ENCODE measurements at places on chromosomes 1 and 21.

GRCh38 chr1:243598433-243598832 is 251.6 kb downstream of the AKT3 start:
- peak; percentile 70 for DNase-seq

GRCh38 chr21:45592626-45593134 is 50.4 kb upstream of the SLC19A1 start:
- DNase-seq: no peak

- DNase-seq: no peak
Measured at GRCh38 chr1:20079661-20080305, 9.8 kb downstream of the PLA2G5 start.

- DNase-seq: no peak
Measured at GRCh38 chr1:160007577-160008200, 24.1 kb downstream of the PIGM start.

DNA sequence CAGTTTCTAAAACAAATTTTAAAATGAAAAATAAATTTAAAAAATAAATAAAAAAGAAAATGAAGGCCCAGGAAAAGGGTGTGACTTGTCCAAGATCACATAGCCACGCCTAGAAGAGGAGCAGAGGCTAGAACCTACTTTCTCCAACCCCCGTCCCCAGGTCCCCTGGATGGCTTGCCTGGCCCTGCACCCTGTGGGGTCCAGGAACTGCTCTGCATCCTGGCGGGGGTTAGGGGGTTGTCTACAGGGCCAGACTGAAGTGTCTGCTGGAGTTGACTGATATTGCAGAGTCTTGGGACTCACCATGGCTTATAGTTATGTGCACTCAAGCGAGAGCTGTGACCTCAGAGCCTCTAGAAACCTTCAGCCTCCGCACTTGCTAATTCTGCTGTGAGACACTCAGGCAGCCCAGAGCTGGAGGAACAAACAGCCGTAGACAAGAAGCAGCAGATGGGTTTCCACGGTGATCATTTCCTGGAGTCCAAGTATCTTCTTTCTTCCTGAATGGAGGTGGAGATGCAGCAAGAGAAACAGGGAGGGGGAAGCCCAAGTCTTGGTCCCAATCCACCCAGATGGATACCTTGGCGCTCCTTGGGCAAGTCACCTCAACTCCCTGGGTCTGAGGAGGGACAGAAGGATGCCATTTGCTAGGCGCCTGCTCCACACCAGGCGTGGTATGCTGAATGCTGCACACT is 5.2 kb upstream of the EXTL1 start:
- no peak for DNase-seq

- DNase-seq: no peak
Measured at GRCh38 chr1:46166521-46167462, 8.1 kb upstream of the TSPAN1 start.

DNA sequence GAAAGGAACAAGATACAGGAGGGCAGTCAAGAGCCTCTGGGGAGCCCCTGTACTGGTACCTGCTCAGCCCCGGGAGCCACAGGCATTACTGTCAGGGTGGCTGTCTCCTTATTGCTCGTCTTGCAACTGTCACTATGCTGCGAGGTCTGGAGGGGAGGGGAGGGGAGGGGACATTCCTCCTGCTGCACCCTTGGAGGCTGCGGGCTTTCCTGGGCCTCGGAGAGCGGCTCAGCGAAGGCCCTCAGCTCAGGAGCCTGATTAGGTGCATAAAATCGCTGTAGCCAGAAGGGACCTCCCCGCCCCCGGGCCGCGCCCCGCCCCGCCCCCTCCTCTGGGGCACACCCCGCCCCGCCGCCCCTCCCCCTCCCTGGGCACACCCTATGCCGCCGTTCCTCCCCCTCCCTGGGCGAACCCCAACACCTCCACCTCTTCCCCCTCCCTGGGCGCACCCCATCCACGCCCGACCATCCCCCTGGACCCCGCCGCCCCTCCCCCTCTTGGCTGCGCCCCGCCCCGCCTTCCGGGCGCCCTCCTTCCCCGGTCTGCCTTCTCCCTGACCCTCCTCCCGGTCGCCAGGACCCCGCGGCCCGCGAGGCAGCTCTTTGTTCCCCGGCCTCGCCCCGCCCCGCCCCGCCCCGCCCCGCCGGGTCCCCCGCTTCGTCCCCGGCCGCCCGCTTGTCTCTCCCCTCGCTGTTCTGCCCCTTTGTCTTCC is 35.5 kb downstream of the CACHD1 start:
- DNase-seq: no peak

GRCh38 chr1:107623431-107623830 is 341.5 kb downstream of the VAV3 start:
- DNase-seq: no peak

- no peak for DNase-seq
Measured at GRCh38 chr1:219000631-219001030, 173.0 kb upstream of the LYPLAL1 start.

GRCh38 chr1:9615316-9616063 is 26.8 kb downstream of the TMEM201 start:
- no peak for DNase-seq

- DNase-seq: no peak
Measured at GRCh38 chr21:14584357-14585095, 38.4 kb upstream of the SAMSN1 start.

DNA sequence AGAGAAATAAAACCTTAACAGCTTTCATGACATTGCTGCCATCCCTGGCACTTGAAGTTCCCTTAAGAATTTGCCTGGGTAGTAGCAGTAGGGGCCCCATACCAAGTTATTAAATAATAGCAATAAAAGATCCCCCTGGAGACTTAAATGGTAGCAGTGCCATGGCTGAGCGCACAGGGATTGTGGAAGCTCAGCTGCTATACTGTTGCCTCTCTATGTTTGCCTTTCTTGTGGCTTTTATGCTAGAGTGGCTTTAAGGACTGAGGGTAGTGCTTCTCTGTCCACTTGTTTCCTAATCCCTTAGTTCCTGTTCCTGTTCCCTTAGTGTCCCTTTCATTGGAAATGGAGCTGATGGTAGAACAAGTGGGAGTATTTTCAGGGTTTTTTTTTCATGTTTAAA is 42.1 kb downstream of the NCF2 start:
- no peak for DNase-seq

- DNase-seq: no peak
Measured at GRCh38 chr1:7656557-7657215, 114.4 kb upstream of the VAMP3 start.

DNA sequence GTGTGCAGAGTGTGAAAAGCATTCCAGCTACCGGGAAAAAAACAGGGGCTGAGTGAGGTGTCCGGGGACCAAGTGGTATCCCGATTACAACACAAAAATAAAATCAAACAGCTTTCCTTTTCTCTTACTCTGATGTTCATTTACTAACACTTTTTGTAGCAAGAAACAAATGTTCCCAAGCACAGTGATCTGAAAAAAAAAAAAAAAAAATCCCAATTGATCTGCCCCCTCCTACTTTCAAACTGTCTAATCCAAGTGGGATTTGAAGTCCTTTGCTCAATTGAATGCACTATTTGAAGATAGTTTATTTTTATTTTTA is 1.3 kb downstream of the BACE2 start:
- no peak for DNase-seq

DNA sequence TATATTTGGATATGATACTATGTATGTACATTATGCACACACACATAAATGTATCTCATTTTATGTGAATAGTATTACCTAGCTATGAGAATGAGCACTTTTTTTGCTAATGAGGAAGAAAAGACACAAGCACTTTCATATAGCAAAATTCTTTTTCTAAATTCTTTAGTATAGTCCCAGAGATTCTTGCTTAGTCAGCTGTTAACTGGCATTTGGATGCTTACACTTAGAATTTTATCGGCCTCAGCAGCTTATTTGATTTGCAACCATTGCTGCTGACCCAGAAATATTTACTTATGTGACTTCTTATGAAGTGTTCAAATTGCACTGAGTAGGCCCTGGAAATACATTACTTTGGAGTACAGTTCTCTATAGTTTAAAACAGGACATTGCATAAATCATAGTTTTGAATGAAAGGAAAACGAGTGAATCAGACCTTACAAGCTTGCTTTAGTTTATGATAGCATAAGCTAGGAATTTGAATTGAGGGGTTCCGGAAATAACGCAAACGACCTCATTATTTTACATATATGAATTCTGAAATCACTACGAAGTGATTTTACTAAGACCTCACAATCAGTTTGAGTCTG is 653.9 kb upstream of the NEGR1 start:
- DNase-seq: no peak

GRCh38 chr21:44972821-44973220 is 33.0 kb downstream of the SLX9 start:
- no peak for DNase-seq

DNA sequence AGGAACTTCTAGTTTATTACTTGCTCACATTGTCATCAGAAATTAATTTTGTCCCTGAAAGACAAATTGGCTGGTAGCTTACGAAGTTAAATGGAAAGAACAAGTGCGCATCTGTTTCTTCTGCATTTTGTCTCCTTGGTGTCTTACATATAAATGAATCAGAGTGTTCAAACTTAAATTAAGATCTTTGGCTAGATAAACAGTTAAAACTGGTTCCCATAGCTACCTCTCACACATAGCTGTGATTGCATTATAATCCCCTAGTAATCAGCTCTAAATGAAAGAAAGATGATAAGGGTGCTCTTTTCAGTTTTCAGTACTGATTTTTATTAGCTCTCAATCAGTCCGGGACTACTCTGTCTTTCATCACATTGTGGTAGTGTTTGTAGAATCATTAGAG is 124.2 kb upstream of the LMO4 start:
- no peak for DNase-seq

DNA sequence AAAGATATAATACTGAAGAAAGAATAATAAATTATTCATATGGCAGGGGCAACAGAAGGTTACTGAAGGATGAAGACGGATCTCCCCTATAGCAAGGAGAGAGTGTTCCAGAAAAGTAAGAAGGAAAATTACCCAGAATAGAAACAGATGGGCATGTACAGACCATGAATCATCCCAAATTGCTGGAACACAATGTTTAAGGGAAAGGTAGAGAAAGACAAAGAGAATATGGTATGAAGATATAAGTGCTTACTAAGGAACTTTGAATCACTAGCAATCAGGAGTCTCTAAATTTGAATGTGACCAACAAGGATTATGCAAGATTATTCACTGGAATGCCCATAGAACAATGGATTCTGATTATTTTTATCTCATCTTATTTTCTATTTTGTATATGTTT is 375.4 kb downstream of the COL11A1 start:
- DNase-seq: no peak

DNA sequence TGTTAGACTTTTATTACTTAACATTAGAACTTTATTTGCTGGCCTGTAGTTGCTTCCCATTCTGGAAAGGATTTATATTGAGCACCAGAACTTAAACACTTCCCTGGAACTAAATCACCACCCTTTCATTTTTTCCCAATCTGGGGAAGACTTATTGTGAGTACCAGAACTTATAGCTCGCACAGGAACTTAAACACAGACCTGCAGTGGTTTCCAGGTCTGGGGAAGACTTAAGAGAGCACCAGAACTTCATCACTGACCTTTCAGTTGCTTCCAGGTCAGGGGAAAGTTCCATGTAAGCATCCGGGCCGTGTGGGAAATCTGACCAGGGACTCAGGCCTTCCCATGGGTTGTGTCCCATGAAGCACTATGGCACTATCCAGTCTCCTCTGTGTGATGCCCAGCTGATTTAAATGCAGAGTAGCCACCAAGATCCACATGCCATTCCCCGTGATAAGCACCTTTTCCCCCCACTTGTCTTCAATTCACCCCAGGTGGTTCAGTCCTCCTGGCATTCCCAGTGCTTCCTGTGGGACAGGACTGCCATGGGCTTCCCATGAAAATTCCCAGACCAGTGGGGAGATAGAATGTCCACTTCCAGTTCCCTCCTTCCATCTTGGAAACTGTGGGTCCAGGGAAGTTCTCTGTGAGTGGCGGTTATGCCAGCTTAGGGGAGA is 48.9 kb downstream of the C4BPA start:
- no peak for DNase-seq

DNA sequence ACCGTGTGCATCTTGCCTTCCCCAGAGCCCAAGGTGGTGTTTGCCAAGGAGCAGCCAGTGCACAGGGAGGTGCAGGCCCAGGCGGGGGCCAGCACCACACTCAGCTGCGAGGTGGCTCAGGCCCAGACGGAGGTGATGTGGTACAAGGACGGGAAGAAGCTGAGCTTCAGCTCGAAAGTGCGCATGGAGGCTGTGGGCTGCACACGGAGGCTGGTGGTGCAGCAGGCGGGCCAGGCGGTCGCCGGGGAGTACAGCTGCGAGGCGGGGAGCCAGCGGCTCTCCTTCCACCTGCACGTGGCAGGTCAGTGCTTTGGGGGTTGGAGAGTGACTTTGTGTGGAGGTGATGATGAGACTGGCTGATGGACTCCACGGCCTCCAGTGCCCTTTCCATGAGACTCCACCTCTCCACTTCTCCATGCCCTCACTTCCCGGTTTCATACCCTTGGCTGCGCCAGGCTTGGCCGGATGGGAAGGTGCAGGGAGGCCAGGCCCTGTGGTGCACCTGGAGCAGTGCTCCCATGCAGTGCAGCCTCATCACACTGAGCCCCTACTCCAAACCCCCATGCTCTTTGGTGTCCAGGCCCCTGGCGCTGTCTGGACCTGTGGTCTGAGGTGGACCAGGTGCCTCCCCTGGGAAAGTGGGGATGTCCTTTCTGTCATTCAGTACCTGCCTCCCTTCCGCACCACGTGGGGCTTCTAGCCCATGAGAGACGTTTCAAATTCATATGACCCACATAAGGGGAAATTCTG is 49.0 kb downstream of the OBSCN start:
- DNase-seq: no peak

- no peak for DNase-seq
Measured at GRCh38 chr1:1599030-1599934, 653 bp downstream of the FNDC10 start.

- DNase-seq: no peak
Measured at GRCh38 chr1:226734611-226735153, 4.4 kb downstream of the ITPKB start.

GRCh38 chr1:3653286-3653618 is 936 bp downstream of the TP73 start:
- DNase-seq: no peak
